ENCODE measurements at places on chromosomes 13 and 19. TPM values are rescaled to one million over a fixed set of nuclear protein-coding genes. Genes with fewer than 3 reads are reported as not detected.

The OR7D2 gene
- total RNA-seq: 0.07 TPM

The MUC16 gene
- 0.12 TPM for total RNA-seq

The CEACAM1 gene
- total RNA-seq: 1.2 TPM

The ZNF823 gene
- 4.7 TPM for total RNA-seq

The NLRP9 gene
- not detected for total RNA-seq
